ENCODE measurements at places on chromosomes 5 and 9.
A peak's percentile ranks its signal among the peaks of the same experiment; 100 is the strongest.

- no peak for DNase-seq
Measured at GRCh38 chr9:93601666-93602065, 25.3 kb downstream of the PHF2 start.

DNA sequence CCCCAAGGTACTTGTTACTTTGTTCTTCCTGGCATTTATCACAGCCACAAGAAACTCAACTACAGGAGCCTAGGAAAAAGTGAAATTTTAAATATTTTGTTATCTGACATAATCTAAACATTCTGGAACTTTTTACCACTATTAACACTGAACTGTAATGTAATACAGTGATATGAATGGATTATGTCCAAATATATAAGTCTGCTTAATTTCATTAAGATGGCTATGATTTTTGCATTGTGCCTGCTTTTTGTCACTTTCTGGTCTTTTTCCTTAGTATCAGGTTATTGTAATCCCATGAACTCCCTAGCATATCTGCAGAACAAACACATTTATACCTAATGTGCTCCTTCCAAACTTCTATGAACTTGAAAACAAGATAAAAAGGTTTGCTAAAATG, 35.8 kb downstream of the PJA2 start:
- no peak for DNase-seq

- no peak for DNase-seq
Measured at GRCh38 chr9:30722065-30722464, 1662.4 kb upstream of the ACO1 start.

DNA sequence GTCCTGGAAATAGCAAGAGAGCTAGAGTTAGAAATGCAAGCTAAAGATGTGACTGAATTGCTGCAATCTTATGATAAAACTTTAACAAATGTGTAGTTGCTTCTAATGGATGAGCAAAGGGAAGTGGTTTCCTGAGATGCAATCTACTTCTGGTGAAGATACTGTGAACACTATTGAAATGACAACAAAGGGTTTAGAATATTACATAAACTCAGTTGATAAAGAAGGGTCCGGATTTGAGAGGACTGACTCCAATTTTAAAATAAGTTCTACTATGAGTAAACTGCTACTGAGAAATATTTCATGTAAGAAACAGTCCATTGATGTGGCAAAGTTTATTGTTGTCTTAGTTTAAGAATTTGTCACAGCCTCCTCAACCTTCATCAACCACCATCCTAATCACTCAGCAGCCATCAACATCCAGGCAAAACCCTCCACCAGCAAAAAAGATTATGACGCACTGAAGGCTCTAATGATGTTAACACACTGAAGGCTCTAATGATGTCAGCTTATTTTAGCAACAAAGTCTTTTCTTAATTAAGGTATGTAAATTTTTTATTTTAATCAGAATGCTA, 376.2 kb downstream of the CDH10 start:
- DNase-seq: no peak

DNA sequence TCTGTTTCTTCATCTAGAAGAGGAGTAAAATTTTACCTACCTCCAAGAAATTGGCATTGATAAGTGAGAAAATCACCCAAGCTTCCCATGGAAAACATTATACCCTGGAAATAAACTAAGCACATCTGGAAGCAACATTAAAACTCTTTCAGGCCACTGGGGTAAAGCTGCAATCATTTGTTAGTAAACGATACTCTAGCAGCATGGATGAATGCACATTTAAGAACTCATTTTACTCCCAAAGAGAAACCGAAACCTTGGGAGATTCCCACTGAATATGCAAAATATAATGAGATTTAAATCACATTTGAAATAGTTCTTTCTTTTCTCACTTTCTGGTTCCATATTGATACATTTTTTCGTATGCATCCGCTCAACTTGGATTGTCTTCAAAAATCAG, 467.5 kb downstream of the EFNA5 start:
- DNase-seq: no peak

GRCh38 chr9:123475407-123475806, 119.4 kb downstream of the CRB2 start:
- DNase-seq: no peak

DNA sequence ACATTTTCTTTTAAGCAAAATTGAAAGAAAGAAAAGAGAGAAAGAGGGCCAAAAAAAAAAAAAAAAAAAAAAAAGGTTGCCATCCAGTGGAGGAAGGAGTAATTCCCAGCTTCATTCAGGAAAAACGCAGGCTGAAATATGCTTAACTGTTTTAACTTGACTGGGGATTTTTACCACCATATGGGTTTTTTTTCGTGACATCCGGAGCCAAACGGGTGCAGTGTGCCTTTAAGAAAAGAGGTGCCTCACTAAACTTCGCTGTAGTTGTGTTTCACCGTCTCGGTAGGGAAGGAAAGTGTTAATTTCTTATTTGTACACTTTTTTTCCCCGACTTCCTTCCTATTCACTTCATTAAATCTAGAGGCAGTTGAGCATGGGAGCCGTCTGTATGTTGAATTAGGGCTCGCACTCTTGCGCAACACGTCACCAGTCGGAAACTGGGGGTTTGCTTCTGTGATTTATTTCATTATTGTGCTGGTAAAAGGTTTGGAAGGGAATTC, 143.0 kb downstream of the SMARCA2 start:
- DNase-seq: no peak

- peak; percentile 87 for DNase-seq
Measured at GRCh38 chr9:13088720-13089427, 190.6 kb downstream of the MPDZ start.

DNA sequence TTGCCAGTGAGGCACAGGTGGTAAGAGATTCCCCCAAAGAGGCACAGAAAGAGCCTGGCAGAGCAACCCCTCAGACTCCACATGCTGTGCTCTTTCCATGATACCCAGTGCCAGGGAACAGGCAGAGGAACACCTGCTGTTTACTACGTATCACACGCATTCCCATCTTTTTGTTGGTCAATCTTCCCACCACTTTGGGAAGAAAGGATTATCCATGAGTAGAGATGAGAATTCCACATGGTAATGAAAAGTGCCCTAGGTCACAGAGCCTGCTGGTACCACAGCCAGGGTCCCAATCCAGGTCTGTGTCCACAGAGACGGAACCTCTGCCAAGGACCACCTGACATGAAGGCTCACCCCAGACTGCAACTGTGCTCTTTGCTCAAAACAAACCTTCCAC, 86.6 kb downstream of the LHFPL2 start:
- DNase-seq: no peak

DNA sequence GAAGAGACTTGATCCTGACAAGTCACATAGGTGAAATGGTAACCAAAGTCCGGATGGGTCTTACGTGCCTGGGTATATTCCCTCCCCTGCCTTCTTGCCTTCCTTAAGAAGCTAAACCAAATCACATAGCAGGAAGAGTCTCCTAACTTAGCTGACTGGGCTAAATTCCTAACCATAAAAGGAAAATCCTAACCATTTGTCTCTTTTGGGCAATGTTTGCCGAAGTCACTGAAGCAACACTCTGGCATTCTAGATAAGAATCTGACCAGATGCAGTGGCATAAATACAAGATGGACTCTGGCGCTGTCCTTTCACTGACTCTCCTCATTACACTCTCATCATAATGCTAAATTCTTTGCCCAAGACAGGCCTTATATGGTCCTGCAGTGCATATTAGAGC, 625.5 kb upstream of the RORB start:
- peak; percentile 60 for DNase-seq

DNA sequence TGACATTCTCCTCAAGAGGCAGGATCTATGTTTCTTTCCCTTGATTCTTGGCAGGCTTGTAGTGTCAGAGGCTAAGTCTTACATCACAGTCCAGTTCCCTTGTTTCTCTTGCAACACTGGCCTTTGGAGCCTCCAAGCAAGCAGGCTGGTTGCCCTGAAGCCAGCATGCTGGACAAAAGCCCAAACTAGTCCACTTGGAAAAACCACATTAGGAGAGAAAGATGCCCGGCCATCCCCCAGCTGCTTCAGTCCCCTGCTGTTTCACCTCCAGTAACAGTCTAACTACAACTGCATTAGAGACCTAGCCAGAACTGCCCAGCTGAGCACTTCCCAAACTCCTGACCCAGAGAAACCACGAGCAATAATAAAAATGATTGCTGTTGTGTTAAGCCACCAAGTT, 87.6 kb downstream of the ADAMTS6 start:
- DNase-seq: no peak

- no peak for DNase-seq
Measured at GRCh38 chr5:10675177-10675700, 85.8 kb downstream of the DAP start.

DNA sequence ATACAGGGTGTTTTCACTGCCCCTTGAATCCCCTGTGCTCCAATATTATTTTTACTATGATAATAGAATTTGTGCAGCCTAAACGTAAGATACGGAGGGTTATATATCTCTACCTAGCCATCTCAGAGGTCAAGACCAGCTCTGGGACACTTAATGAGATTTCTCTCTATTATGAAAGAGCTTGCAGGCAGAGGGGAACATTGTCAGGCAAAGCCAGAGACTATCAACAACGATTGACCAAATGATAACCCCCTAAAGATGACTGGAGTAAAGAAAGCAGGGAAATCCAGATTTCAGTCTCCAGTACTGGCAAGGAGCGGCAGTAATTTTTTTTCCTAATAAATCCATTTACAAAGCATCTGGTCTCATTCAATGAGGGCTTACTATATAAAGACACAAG, 59.8 kb upstream of the LPAR1 start:
- DNase-seq: no peak

GRCh38 chr9:106420511-106420944, 442.4 kb upstream of the ZNF462 start:
- no peak for DNase-seq

DNA sequence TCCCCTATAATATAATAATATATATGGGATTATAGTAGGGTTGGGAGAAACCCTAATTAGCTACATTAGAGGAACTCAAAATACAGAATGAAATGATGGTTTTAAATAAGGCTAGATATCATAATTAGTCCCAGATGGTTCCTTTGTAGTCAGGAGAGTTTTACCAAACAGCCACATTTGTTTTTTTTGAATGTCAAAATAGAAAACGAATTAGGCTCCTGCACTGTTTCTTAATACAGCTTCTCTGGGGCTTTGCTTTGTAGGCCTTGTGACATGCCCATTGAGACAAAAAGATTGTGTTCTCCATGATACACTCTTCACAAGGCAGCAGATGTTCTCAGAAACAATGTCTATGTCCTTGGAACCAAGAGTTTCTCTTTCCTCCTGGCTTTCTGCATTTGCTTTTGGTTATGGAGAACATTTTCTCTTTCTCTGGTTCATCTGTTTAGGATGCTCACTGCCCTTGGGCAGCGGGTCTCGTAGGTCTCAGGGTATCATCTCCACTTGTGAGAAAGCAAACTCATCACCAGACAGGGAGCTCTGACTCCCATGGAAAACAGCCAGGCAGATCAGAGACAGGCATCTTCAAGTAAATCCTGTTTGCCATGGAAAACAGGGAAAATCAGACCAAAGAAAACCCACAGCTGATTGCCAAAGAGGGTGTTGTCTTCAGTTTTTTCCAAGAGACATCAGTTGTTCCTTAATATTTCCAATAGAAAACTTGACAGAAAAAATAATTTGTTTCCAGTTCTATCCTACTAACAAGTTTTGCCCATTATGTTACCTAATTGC, 54.1 kb upstream of the RPS23 start:
- no peak for DNase-seq

DNA sequence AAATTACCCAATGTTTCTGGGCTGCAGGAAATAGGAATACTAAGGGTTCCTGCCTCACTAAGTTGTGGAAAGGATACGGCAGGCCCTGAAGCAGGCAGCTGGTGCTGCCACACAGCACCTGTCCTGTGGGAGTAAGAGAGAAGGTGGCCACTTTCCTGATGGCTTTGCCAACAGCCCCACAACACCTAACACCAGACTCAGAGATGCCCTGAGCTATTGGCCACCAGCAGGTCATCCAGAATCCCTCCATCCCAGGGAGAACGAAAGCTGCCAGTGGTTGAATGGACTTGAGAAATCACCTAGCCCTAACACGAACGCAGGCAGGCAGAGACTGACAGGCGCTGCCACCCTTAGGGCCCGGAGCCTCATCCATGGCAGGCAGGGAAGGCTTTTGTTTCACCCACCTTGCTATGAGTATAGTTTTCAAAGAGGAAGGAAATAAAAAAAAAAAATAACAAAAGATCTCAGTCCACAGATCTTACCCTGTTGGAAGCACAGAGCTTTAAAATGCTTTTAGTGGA, 82.2 kb downstream of the DCP2 start:
- DNase-seq: no peak

DNA sequence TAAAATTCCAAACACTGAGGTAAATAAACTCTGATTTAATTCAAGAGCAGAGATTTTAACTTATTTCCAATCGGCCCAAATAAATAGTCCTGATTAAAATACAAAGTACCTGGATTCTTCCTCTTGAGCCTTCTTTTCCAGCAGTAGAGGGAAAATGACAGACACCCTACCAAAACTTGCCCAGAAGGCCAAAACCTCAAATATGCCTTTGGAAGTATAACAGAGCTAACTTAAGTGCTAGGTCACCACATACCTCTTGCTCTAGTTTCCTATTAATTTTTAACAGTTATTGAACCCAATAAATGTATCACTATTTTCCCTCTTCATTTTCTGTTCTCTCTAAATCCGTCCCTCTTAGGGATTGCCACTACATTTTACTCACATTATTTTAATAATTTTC, 1.4 kb downstream of the BAAT start:
- DNase-seq: no peak

- DNase-seq: no peak
Measured at GRCh38 chr5:132612846-132613245, 45.1 kb upstream of the IL13 start.

DNA sequence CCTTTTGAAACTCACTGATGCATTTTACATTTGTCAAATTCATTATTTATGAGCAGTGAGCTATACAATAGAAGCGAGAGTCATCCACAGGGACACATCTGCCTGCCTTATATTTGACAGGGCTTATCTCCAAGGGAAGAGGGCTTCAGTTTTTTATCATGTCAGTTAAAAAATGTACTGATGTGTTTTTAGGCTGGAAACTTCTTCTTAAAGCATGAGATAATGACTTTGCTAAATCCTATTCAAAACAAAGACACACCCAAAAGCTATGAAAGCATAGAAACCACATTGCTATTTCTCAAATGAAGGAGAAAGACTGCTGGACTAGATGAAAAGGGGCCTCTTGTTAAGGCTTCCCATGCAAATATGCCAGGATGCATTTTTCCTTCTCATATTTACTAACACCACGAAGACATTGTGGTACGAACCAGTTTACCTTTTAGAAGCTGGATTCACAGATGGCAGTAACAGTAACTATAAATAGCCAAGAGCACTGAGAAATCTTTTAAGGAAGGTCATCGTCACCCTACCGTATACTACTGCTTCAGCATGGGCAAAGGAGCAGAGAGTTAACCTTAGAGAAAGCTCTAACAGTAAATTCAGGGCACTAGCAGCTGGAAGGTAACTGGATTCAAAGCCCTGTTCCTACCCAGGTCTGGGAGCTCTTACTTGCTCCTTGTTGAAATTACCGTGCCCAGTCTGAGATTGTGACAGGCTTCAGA, 86.3 kb upstream of the IFNK start:
- DNase-seq: no peak

DNA sequence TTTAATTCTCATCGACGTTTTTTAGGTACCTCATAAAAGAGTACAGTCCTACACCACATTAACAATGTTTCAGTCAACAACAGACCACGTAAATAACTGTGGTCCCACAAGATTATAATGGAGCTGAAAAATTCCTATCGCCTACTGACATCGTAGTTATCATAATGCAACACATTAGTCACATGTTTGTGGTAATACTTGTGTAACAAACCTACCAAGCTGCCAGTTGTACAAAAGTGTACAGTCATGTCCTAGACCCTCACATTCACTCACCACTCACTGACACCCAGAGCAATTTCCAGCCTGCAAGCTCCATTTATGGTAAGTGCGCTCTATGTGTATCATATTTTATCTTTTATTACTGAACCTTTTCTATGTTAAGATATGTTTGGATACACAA, 16.8 kb downstream of the GNAQ start:
- no peak for DNase-seq

GRCh38 chr9:38048316-38048969, 20.6 kb downstream of the SHB start:
- no peak for DNase-seq

All from T47D (cell line).